ENCODE measurements at places on chromosomes 7 and 10.

DNA sequence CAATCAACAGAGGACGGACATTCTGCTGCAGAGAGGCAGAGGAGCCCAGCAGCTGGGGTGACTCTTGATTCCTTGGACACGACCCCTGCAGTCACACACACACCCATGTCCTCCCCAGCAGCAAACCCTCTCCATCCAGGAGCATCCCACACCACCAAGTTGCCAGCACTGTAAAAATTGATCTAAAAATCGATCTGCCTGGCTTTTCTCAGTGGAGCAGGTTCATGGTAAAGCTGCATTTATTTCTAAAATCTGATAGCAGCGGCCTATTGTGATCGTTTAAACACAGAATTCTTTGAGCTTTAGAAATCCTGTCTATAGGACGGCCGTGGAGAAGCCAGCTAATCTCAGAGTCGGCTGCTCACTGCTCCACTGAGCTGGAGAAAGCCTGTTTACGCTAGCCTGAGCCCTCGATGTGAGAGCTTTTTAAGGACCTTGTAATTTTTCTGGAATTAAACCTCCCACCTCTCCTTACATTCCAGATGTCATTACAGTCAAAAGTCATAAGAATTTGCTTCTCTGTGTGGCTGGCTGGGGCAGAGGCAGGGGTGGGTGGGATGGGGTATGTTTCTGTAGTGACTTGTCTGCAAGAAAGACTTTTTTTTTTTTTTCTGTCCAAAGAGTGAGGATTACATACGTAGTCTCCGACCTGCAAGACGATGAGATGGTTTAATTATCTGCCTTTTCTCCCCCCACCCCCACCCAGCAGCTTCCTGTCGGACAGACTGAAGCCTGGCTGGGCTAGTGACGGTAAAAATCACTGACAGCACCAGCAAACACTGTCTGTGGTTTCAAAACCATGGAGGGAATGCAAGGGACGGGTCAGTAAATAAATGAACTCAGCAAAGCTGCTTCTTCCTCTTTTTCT, 31.6 kb downstream of the TRIM8 start:
- DNase-seq, result no peak

GRCh38 chr10:3433988-3434387, 261.4 kb upstream of the PITRM1 start:
- DNase-seq, result no peak

- DNase-seq, result no peak
These were observed 35.2 kb downstream of the POR start for GRCh38 chr7:75950111-75950681.

DNA sequence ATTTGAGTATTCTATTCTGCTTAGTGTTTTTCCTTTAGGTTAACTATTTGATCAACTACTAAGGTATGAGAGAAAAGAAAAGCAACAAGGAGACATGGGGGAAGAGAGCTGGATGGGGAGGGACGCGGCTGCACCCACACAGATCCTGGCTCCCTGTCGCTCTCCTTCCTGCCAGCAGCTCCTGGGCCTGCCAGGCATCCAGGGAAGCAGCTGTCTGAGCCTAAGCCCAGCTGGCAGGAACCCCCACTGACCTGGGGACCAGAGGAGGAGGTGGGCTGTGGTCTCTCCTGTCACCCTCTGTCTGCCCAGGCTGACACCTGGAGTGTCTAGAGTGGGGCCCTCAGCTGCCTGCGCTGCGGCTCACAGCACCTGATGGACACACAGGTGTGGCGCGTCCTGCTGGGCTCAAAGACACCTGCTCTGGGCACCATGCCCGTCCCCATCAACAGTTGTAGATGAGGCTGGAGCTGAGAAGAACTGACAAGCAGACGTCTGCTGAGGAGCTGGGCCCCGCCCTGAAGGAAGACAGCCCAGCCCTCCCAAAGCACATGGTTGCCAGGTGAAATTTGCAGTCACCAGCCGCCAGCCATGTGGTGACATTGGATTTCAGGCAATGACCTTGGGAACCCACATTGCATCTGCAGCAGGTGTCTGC, 207.9 kb downstream of the PLXNA4 start:
- no peak for DNase-seq

DNA sequence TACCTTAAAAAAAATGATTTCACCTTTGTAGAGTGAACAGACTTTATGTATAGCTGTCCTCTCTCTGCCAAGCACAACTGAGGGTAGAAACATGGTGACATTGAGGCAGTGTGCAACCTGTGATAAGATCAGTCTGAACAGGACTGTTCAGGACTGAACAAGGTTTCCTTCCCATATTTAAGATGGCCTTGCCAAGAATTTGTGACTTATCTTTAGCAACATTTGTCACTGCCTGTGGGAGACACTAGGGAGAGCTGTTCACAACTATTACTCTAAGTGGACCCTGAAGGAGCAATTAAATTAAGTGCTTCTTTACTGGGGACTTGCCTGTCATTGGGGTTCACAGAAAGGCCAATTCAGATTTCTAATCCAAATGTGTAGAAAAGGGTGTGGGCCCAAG, 6.7 kb downstream of the OR13A1 start:
- DNase-seq, result no peak

DNA sequence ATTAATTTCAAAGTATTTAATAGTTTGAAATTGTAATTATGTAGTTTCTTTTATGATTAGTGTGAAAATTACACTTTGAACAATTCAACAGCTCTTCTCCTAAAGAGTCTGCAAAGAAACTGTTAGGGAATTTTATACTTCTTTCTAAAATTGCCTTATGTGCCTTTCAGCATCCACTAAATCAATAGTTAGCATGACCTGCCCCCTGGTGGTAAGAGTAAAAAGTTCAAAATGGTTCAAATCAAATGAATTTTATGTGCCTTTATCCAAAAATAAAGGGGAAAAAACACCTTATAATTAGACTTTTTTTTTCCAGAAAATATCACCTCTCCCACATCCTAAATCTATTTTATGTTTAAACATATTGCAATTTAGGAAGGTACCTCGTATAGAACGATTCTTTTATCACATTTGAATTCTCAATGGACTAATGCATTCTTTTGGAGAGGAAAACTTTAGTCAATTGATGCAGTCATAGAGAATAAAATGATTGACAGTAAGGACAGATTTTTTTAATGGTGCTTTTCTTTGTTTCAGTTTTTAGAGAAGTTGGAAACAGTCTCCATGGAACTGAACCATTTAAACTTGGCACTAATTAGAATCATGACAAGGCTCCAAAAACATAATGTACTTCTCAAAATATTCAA, 163.7 kb downstream of the SEMA3D start:
- DNase-seq, result no peak

DNA sequence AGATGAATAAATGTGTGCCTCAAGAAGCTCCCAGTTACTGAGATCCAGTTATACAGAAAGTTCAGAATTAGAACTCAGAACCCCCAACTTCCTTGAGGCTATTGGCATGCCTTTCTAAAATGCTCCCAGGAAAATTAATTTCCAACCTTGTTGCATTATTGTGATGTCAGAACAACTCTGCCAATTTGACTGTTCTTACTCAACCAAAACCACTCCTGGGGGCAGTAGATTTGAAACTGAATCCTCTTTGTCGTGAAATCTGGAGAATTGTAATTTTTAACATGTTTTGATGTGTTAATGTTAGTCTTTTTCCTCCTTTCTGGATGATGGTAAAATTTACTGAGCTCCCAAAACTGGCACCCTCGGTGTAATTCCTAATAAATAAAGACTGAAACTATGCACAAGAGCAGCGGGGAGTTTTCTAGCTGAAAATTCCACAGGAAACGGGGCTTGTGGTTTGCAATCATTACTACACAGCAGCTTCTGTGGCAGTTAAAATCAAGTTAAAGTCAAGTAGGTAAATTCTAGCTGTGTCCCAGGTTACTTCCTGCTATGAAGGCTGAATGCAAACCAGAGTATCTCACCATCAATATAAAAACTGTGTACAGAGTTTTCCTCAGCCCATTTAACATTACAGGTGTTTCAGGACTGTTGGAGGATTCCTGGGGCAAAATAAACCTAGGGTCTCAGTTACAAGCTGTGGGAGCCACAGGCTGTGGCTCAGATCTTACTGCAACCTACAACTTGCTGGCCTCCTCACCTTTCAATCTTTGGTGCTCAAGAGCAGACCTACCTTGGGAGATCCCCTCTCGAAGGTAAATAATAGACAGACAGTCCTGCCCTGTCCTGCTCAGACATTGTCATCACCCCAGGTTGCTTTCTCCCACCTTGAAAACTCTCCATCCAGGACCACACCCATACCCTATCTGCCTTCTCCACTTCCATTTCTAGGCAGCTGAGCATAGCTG, 156.3 kb upstream of the KMT2E start:
- DNase-seq, result no peak

DNA sequence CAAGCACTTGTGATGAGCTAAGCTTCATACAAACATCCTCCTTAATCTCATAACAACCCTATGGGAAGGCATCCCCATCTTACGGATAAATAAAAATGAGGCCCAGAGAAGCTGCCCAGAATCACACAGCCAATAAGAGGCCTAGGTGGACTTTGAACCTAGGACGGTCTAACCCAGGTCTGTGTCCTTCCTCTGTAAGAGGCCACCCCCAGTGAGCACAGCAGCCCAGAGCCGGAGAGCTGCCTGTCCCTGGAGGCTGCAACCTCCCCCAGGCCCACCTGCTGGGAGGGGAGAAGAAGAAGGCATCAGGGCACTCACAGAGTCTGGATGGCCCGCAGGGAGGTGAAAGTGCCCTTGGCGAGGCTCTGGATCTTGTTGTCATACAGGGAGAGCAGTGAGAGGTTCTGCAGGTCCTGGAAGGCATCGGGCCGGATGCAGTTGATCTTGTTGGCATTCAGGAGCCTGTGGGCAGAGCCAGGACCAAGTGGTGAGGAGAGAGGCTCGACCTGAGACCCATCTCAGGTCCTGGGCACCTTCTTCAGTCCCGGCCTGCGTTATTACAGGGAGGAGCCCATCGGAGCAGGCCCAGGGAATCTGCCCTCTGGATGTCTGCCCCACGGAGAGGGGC, 129.6 kb downstream of the SLIT1 start:
- DNase-seq, result no peak

DNA sequence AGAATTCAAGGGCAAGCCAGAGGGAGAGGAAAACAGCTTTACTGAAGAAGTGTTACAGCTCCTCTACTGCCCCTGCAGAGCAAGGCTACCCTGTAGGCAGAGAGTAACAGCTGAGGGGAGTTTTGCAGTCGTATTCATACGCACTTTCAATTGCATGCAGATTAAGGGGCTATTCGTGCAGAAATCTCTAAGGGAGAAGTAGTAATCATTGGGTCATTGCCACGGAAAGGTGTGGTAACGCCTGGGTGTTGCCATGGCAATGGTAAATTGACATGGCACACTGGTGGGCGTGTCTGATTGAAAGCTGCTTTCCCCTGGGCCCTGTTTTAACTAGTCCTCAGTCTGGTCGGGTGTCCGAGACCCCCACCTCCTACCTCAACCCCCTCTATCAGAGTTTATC, 227.2 kb downstream of the NSUN6 start:
- DNase-seq, result no peak
